ENCODE measurements at places on chromosomes 16 and 17.

DNA sequence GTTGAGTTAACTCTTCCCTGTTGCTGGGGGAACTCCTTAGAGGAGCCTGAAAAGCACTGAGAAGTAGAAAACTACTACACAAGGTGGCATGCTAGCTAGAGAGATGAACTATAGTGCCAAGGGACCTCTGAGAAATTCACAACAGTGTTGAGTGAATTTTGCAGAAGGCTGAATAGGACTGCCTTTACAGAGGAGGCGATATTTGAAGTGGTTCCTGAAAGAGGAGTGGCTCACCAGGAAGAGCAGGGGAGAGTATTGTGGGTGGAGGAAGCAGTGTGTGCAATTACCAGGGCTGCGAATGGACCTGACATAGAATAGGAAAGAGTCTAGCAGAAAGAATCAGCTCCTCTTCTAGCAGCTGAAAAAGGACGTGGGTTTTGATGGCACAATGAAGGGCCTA, 66.4 kb downstream of the CDK5R1 start:
- no peak for DNase-seq

GRCh38 chr17:63423251-63423950, 22.7 kb downstream of the CYB561 start:
- no peak for DNase-seq

DNA sequence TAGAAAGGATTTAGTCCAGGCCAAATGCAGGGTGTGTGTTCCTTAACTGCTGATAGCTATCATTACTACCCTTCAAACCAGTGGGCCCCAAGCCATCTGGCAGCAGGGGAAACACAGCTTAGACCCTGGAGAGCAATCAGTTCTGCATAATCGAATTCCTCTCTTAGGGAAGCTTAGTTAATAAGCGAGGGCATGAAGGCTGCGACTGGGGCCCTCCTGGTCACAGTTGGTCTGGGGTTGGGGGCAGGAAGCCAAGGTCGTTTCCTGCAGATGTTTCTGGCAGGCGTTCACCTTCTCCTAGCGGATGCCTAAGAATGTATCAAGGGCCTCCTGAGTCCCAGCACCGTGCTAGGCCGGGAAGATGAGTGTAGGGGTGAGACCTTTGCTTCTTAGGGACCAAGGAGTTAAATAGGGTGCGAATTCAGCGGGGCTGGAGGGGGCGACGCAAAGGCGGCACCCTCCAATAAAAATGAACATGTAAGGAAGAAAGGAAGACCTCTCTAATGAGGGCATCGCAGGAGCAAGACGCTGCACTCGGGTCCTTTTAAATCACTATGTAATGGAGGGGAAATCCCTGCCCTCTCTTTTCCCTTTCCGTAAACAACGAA, 16.5 kb upstream of the EEF2K start:
- peak; percentile 62 for DNase-seq

GRCh38 chr16:9441012-9441411, 349.6 kb downstream of the HAPSTR1 start:
- no peak for DNase-seq

DNA sequence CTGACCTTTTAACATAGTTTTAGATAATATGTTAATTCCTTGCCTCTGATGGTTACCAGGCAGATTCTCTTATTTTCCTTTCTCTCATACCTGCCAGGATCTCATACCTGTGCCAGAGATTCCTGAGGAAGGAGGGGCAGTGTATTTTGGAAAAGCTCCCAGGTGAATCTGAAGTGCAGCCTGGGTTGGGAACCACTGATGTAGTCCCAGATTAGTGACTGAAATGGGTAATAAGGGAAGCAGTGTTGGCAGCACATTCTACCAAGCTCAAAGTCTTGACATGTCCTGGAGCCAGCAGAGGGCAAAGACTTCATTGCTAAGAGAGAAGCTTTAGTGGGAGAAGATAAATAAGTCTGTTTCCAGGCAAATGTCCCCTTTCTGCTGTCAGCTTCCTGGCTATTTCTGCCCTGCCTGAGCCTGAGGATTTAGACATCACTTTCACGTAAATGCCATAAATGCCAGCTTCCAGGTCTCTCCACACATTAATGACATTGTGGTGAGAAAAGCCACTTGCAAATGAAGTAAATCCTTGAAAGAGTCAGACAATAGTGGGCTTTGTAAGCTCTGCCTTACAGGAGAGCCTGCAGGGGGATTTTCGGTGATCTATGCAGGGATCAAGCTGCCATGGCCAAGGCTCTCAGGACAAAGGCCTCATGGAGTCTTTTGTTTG, 40.9 kb upstream of the C16orf78 start:
- DNase-seq = no peak

GRCh38 chr17:80284631-80285030, 24.0 kb downstream of the RNF213 start:
- no peak for DNase-seq

DNA sequence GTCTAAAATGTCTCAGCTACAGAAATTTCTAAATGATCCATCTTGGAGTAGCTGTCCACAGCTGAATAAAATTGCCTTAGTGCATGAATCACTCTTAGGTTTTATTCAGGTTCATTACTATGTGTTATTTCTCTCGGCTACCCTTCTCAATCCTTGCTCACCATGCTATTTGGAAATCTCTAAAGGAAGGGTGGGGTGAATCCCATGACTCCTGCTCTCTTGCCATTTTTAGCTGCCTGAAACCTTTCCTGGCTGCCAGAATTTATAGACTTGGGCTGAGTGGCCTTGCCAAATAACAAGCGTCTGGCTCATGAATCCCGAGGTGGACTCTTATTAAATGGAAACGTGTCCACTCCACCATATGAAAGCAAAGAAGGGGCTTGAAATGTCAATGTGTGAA, 936.1 kb upstream of the SOX9 start:
- DNase-seq = no peak
